ENCODE measurements at places on chromosomes 6 and 20. TPM values are rescaled to one million over a fixed set of nuclear protein-coding genes. Genes with fewer than 3 reads are reported as not detected.

DNA sequence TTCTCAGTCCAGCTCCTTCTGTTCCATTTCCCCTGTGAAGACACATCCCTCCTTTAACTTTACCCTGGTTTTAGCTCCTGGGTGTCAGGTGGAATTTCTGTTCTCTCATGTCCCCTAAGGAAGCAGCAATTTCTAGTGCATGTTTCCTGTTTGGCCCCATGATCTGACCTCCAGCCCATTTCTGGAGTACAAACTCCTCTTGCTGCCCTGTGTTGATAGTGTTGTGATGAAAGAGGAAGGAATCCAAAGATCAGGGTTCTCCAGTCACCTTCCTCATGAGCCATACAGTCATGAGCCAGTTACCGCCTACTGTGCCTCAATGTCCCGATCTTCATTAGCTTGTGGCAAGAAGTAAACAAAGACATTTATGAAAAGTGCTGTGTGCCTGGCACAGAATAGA is 97.4 kb downstream of the PHACTR1 start:
- DNase-seq = no peak

The SNX9 gene
- total RNA-seq = 31.6 TPM

- no peak for DNase-seq
Observed at GRCh38 chr6:110482774-110483400, 6.5 kb upstream of the SLC22A16 start.

DNA sequence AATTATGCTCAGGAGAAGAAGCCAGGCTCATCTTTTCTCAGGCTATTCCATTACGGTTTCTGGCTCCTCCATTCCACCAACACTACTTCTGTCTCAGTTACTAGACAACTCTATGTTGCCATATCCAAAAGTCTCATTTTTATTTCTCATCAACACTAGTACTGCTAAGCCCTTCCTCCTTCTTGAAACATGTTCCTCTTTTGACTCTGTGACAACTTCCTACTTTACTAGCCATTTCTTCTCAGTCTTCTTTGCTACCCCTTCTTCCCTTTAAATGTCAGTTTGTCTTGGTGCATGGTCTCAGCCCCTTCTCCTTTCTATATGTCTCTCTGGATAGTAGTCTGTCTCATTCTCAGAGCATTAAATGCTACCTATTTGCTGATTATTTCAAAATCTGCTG is 7.1 kb upstream of the ADGRG6 start:
- DNase-seq = no peak

- DNase-seq = no peak
Observed at GRCh38 chr20:51128198-51128597, 105.3 kb upstream of the KCNG1 start.
